ENCODE measurements at places on chromosomes 13 and 19. TPM values are rescaled to one million over a fixed set of nuclear protein-coding genes. Genes with fewer than 3 reads are reported as not detected.

Gene SHISA2
- polyA plus RNA-seq: 0.04 TPM

Gene CELF5
- 0.01 TPM for polyA plus RNA-seq

Gene DAND5
- polyA plus RNA-seq: not detected

Gene SLC7A9
- polyA plus RNA-seq: not detected

Gene GPR183
- polyA plus RNA-seq: 0.31 TPM

Gene PRTN3
- polyA plus RNA-seq: not detected

Gene LILRA1
- polyA plus RNA-seq: not detected

Gene ONECUT3
- not detected for polyA plus RNA-seq

Gene SHD
- not detected for polyA plus RNA-seq

- no peak for DNase-seq
Measured at GRCh38 chr13:96002322-96003131, 50.7 kb downstream of the UGGT2 start.

DNA sequence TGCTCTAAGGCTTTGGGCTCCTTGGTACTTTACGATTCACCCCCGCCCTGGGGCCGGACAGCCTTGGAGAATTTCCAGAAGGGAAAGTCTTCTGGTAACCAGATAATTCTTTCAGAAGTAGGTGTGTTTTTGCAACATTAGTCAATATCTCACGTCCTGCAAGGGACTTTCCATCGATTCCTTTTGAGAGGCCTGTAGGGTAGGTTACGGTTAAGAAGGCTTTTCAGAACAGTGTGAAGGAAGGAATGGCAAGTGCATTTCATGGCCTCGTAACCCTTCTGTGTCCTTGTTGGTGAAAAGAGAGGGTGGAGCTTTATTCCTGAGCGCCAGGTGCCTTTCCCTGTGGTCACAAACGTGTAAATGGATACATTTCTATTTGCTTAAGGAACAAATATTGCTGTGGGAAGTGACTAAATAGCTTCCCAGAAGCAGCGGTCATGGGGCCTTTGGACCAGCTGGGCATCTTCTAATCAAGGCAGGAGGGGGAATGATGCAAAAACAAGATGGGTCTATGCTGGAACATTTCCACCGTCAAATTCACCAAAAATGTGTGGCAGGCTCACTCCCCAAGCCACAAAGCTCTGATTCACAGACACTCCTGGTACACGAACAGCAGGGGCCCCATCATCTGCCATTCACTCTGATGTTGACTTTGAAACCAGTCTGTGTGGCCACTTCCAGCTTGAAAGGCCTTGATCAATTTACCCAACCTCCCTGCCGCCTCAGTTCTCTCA lies 99.2 kb downstream of the ANKRD10 start:
- DNase-seq: no peak

DNA sequence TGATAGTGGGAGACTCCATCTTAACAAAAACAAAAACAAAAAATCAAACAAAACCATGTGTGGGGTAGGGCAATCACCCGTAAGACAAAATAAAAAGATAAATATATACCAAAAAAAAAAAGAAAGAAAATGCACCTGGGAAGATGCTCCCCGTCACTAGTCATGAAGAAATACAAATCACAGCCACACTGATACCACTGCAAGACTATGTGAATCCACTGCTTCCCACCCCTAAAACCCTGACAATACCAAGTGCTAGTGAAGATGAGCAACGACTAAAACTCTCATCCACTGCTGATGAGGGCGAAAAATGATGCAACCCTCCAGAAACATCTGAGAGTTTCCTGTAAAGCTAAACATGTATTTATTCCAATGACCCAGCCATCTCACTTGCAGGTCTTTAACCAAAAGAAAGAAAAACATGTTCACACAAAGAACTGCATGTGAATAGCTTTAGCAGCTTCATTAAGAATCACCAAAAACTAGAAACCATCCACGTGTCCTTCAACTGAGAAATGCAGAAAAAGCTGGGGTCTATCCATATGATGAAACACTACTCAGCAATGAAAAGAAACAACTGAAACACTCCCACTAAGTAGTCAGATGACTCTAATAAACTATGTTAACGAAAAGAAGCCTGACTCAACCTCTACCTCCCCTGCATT lies 31.7 kb downstream of the BRD4 start:
- DNase-seq: peak; percentile 84

DNA sequence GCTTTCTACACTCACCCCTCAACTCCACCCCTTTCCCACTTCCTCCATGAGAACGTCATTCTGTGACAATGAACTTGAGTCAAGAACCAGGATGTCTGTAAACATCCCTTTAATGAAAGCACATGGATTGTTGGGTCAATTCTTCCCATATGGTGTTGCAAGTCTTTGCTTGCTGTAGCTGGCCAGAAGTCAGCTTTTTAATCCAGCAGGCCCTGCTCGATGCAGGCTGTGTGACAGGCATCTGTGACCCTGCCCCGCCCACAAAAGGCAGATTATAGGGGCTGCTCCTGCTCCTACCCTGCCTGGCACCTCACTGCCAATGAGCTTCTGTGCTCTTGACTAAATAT lies 78.0 kb downstream of the STARD13 start:
- DNase-seq: peak; percentile 82

- DNase-seq: no peak
Measured at GRCh38 chr19:58096884-58097283, 1.1 kb downstream of the ZSCAN18 start.

DNA sequence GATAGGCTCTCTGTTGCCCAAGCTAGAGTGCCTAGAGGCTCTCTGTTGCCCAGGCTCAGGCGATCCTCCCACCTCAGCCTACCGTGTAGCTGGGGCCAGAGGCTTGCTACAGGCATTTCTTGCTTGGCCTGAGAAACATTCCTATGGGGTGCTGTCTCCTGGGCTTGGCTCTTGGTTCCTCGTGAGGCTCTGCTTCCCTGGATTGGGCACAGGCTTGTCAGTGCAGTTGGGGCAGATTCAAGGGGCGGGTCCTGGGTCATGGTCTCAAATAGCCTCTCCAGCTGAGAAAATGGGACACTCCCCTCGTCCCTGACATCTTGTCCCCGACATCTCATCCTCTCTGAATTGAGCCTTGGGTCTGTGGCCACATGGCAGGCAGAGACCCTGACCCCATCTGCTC lies 4.9 kb downstream of the TSSK6 start:
- no peak for DNase-seq

GRCh38 chr13:24353736-24354135 lies 44.4 kb downstream of the C1QTNF9 start:
- DNase-seq: no peak

- no peak for DNase-seq
Measured at GRCh38 chr19:7288977-7289376, 5.2 kb downstream of the INSR start.

DNA sequence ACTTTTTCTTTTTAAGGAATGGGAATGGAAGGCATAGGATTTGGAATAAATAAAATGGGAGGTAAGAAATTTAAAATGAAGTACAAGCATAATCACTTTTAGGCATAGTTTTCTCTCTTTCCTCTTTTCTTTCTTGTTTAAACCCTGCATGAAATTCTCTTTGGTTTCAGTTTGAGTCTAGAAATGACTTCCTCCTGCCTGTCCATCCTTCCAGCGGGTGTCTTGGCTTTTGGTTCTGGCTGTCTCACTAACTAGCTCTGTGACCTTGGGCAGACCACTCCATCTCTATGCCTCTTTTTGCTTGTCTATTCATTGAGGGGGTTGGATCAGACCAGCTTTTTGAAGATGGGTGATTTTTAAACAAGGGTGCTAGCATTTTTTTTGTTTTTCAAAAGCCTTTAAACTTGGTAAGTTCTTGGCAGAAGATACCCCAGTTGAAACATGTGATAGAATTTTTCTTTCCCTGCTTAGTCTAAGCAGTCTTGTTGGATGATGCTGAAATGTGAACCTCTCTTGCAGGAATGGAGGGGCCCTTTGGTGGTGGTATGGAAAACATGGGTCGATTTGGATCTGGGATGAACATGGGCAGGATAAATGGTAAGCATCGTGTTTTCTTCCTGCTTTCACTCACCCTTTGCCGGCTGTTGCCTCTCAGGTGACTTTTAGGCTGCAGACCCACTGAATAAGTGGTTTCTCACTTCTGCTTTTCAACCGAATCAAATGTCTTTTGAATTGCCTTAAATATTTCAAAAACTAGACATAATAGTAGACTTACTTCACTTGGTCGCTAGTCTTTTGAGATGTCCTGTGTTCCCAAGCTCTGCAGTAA lies 28.6 kb downstream of the PRAM1 start:
- no peak for DNase-seq

DNA sequence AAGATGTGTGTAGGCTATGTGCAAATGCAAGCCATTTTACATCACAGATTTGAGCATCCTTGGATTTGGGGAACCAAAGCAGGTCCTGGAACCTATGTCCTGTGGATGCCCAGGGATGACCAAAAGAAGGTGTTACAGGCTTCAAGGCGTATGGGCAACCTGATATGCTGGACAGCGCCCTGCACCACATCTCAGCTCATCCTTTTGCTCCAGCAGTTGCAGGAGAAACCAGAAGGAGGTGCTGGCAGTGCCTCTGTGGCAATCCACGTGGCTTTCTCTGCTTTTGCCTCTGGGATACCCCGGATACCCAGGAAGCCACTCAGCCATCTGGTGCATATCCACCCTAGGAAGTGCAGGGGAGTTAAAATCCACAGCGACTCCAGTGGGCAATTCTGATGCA lies 110.3 kb upstream of the VSTM2B start:
- DNase-seq: no peak

GRCh38 chr19:51166846-51167490 lies 24.9 kb downstream of the SIGLEC7 start:
- no peak for DNase-seq

DNA sequence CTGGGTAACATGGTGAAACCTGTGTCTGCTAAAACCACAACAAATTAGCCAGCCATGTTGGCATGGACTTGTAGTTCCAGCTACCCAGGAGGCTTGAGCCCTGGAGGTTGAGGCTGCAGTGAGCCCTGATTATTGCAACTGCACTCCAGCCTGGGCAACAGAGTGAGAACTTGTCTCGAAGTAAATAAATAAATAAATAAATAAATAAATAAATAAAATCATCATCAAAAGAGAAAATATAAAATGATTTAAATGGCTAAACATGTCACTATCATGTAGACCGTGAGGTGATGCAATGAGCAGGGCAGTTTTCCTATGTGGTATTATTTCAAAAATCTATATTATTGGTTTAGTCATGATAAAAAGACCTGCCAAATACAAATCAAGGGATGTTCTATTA lies 2074.3 kb downstream of the PCDH9 start:
- DNase-seq: no peak

- DNase-seq: no peak
Measured at GRCh38 chr19:3668331-3669081, 31.8 kb downstream of the PIP5K1C start.

GRCh38 chr19:51079481-51080110 lies 3.1 kb downstream of the KLK14 start:
- DNase-seq: no peak

- DNase-seq: no peak
Measured at GRCh38 chr13:79522583-79522982, 41.6 kb downstream of the NDFIP2 start.

GRCh38 chr13:86976521-86977324 lies 694.4 kb upstream of the SLITRK5 start:
- DNase-seq: no peak

DNA sequence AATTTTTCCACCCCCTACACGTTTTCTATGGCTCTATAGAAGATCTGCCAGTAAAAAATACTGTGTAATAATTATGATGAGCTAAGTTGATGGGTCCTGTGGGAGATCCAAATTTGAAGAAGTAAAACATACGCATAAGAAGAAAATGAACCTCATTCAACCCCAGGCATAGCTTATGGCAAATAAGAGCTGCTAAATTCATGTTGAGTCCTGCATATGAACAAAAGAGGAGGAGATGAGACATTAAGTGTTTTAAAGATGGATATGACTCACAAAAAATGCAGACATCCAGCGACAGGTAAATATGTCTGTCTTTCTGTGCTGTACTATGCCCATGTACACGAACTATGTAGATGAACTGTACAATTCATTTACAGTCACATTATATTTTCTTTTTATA lies 101.9 kb downstream of the LIG4 start:
- no peak for DNase-seq

- no peak for DNase-seq
Measured at GRCh38 chr13:98622931-98623331, 46.0 kb upstream of the STK24 start.

- DNase-seq: no peak
Measured at GRCh38 chr19:2356036-2356646, 3.9 kb upstream of the TMPRSS9 start.

DNA sequence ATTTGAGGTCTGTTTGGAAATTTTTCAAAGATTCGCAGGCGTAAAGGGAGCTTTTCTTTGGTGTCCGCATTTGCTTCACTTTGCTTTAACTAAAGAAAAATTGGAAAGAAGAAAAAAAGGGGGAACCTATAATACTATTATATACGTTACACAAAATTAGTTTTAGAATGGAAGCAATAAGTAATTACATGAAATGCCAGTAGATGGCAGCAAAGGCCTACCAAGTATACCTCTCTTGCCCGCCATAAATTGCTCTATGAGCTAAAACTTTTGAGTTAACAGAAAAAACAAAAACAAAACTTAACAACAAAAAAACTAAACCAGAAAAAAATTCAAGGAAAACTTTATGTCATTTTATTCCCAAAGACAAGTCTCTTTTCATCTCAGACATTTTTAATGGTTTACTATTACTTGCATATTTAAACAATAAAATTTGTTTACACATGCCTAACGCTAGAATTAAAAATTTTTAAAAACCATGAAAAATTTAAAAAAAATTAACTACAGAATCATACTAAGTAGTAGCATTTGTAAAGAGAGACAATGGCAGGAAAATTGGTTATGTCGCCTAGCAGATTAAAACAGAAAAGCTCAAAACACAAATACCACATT lies 271.4 kb downstream of the NALCN start:
- DNase-seq: no peak

DNA sequence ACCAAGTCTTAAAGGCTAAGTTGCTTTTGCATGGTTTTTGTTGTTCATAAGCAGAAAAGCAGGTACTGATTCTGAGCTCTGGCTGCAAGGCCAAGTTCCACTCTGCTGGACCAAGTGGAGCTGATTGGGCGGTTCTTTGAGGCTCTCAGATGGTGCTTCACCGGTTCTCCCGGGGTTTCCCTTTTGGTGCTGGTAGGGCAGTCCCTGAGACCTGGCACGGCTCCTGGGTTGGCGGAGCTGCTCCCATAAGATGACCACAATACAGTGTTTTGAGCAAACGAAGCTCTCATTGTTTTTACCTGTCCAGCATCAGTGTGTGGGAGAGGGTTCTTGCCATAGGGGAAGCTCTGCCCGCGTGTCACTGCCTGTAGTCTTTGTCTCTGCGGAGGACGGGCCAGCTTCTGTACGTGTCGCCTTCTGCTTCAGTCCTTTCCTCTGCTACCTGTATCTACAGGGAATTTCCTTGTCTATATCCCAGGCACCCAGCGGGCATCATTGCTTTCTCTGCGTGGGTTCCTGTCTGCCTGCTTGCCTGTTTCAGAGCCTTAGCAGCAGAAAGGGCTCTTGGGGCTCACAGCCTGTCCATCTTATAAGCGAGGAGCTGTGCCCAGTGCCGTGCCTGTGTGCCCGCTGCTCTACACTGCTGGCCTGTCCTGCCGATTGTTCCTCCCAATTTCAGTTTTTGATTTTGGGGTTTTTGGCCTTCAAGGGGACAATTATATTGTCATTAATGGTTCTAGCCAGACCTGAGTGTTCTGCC lies 2.3 kb downstream of the U2AF2 start:
- DNase-seq: no peak

- DNase-seq: no peak
Measured at GRCh38 chr19:28427376-28428083, 785.4 kb downstream of the UQCRFS1 start.

GRCh38 chr13:106686163-106686562 lies 118.2 kb upstream of the ARGLU1 start:
- DNase-seq: no peak
